ENCODE measurements at places on chromosomes 12 and 14.
A peak's percentile ranks its signal among the peaks of the same experiment; 100 is the strongest.

DNA sequence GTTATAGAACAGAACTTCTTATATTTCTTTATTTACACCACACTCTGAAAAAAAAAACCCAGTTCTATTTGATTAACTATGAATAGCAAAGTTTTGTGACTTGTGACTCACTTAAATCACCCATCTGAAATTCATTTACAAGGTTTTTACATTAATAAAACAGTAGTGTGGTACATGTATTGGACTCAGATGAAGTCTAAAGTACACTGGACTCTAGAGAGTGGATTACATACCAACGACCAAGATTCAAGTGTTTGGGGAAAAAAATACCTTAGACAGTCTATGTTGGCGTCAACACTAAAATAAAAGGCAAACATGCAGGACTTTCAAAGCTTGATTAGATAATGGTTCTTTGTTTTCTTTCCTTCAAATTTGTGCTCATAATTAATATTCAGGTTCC lies 85.7 kb downstream of the SLC38A1 start:
- no peak for DNase-seq

- no peak for DNase-seq
Measured at GRCh38 chr14:92461891-92462290, 51.7 kb upstream of the RIN3 start.

GRCh38 chr12:114735680-114736374 lies 51.9 kb upstream of the TBX3 start:
- no peak for DNase-seq

DNA sequence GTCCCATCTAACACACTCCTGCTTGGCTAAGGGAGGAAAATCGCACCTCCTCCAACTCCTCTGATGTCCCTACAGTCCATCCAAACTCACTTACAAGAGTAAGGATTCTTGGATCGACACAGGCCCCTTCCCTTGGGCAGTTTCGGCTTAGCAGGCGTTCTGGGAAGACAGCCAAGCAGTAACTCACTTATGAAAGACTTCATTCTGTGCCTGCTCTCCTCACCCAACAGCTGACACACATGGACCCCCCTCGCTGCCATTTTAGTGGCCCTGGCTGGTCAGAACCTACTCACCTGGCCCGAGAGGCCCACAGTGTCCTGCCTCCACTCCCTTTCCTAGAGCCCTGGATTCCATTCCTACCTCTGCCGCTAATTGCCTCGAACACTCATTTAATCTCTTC lies 52.3 kb upstream of the BCL2L14 start:
- peak; percentile 67 for DNase-seq

GRCh38 chr12:75409830-75410229 lies 18.9 kb downstream of the GLIPR1L2 start:
- no peak for DNase-seq

- no peak for DNase-seq
Measured at GRCh38 chr12:111822886-111823285, 19.1 kb upstream of the MAPKAPK5 start.

- DNase-seq, result no peak
Measured at GRCh38 chr12:125284087-125284486, 218.9 kb downstream of the AACS start.

GRCh38 chr12:75556311-75556899 lies 45.0 kb upstream of the KRR1 start:
- DNase-seq, result no peak

DNA sequence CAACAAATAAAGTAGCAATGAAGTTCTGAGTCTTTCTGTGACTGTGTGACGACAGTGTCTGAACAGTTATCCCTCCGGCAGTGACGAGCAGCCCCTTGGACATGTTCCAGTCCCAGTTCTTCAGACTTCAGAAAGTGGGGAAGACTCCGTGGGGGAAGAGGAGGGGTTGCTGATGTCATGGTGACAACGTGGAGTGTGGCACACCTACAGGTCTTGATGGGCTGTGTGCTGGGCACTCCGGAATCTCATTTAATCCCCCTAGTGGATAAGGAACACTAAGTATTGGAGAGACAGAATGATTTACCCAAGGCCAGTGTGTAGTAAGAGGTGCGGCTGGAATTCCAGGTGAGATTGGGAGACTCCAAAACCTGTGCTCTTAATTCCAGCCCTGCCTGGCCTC lies 280.2 kb downstream of the CACNA1C start:
- no peak for DNase-seq
